Kasumi-1 (cell line): ENCODE measurements at places on chromosomes 4 and X.

- DNase-seq, result no peak
Measured at GRCh38 chrX:25925946-25926345, 212.2 kb upstream of the MAGEB18 start.

- DNase-seq, result no peak
Measured at GRCh38 chrX:14694611-14695010, 165.3 kb downstream of the GLRA2 start.

DNA sequence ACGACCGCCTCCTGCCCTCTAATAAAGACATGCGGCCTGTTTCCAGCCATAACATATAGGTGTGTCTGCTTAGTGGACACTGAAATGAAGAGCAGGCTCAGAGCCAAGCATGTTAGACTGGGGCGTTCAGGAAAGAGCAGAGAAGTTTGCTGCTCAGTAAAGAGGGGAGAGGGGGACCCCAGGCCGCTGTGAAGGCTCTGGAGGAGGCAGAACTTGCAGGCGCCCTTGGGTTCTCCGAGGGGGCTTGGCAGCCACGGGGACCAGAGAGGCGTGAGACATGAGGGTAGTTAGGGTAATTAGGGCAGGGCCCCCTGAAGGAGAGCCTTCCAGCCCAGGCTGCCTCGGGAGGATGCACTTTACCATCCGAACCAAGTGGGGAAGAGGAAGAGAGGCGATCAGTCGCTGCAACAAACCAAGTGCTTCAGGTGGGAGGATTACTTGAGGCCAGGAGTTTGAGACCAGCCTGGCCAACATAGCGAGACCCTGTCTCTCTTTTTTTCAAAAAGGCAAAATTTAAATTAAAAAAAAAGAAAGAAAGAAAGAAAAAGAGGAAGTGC, 46.6 kb upstream of the CDKN2AIP start:
- DNase-seq, result no peak

GRCh38 chrX:42776195-42776594, 1.8 kb downstream of the PPP1R2C start:
- peak; percentile 29 for DNase-seq

DNA sequence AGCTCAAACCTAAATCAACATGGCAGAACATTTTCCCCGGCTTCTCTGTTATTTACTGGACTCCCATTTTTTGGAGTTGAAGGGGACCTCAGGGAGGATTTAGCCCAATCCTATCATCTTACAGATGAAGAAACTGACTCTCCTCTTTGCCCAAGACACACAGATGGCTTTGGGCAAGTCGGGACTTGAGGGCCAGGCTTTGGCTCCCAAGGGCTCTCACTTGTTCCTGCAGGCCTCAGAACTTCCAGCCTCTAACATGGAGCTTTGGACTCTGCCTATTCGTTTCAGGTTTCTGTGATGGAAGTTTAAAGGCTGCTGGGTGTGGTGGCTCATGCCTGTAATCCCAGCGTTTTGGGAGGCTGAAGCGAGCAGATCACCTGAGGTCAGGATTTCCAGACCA, 59.5 kb downstream of the RHOH start:
- DNase-seq, result no peak

GRCh38 chrX:120305531-120306141, 5.6 kb downstream of the TMEM255A start:
- DNase-seq, result no peak

- DNase-seq, result no peak
Measured at GRCh38 chrX:146264763-146265375, 447.2 kb downstream of the SLITRK2 start.

DNA sequence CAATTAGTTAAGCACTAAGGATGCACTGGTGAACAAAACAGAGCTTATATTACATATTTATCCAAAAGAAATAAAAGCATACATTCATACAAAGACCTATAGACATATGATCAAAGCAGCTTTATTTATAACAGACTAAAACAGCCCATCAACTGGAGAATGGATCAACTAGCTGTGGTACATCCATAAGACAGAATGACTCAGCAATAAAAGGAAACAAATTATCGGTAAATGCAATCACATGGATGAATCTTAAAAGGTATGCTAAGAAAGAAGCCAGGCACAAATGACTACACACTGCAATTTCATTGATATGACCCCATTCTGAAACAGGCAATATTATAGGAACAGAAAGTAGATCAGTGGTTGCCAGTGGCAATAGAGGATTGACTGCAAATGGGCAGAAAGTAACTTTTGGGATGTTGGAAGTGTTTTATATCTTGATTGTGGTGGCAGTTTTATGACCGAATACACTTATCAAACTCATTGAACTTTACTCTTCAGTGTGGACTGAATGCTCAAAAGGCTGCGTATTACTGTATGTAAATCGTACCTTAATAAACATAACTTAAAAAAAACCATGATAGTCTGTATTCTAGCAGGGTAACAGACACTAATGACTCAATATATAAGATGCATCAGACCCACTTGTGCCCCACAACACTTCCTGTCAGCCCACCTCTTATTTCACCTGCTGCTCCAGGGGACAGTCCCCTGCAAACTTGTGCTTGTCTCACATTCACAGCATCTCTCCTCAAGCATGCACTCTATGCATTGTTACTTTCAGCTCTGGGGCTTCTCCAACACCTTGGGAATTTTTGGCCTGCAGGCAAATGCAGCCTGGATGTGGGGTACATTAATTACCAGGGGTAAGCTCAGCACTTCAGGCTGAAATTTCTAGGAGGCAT, 59.1 kb downstream of the MID1IP1 start:
- no peak for DNase-seq

DNA sequence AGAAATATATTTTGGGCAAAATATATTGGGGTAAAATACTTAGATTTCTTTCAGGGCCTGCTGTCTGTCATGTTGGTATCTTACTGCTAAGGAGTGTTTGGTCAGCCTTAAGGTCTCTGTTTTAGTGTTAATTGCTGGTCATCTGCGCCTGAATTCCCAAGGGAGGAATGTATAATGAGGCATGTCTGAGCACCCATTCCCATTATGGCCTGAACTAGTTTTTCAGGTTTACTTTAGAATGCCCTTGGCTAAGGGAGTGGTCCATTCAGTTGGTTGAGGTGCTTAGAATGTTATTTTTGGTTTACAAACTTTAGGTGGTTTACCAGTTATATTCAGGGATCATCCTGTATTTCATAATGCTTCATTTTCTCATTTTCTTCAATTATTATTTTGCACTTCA, 125.9 kb downstream of the CFAP299 start:
- DNase-seq, result no peak

DNA sequence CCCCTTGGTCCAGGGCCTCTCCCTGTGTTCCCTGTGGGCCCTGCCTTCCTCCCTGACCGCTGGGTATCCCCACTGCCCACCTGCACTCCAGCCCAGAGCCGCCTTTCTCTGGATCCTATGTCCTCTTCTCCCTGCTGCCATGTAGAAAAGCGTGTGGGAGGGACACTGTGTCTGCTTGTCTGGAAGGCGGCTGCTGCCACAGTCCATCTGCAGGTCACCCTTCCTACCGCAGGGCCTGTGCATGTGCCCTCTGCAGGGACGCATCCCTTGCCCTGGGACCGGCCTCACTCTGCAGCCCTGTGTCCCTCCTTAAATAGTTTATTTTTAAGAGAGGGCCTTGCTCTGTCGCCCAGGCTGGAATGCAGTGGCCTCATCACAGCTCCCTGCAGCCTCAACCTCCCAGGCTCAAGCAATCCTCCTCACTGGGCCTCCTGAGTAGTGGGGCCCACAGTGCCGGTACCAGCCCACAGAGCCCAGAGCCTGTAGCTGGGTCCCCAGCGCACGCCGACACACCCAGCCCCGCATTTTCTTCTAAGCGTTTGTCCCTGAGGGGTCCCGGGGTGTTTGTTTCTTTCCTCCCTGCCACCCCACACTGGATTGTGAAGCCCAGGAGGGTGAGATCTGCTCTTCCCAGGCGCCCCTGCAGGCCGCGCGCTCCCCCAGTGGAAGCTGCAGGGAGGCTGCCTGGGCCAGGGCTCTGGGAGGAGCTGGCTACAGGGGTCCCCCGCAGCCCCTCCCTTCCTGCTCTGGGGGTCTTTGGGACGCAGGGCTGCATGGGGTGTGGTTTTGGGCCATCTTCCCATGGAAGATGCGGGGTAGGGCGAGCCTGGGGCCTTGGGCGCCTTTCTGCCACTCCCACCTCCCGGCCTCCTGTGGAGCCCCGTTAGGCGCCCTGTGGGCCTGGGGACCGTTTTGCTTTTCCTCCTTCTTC, 12.8 kb upstream of the NAT8L start:
- no peak for DNase-seq

DNA sequence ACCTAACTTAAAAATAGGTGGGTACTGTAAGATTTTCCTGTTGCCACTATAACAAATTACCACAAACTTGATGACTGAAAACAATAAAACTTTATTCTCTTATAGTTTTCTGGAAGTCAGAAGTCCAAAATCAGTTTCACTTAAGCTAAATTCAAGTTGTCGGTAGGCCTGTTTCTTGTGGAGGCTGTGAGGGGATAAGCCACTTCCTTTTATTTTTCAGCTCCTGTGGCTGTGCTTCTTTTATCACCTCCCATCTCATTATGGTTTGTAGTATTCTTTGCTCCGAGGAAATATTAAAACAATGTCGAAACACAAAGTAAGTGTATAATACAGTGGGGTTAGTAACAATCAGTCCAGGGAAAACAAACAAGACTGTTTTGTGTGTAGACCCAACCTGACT, 610.5 kb upstream of the TECRL start:
- peak; percentile 15 for DNase-seq

- DNase-seq, result no peak
Measured at GRCh38 chr4:1568855-1569460, 115.2 kb downstream of the FAM53A start.

GRCh38 chr4:1008840-1009541, 2.4 kb upstream of the FGFRL1 start:
- DNase-seq, result no peak

DNA sequence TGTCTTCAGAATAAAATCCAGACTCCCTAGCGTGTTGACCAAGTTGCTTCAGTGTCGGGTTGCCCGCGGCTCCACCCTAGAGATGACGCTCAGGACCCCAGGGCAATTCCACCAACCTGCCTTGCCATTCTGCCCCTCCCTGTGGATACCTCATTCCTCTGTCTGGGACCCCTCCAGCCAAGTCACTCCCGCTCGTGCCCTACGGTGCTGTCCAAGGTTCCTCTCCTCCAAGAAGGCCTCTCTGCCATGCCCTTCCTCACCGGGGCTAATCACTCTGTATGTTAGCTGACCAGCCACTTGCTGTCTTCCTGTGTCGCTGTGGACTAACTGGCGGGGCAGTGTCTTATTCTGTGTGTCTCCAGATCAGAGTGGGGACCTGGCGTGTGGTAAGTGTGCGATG, 46.6 kb downstream of the TENM3 start:
- no peak for DNase-seq

- DNase-seq, result no peak
Measured at GRCh38 chrX:16526003-16526402, 124.0 kb upstream of the S100G start.

- DNase-seq, result no peak
Measured at GRCh38 chr4:141177171-141177570, 43.5 kb upstream of the ZNF330 start.

GRCh38 chr4:168569066-168569930, 72.4 kb downstream of the PALLD start:
- DNase-seq, result no peak

GRCh38 chr4:136651278-136651667, 881.0 kb downstream of the PCDH18 start:
- DNase-seq, result no peak

- no peak for DNase-seq
Measured at GRCh38 chr4:144185086-144185485, 44.6 kb upstream of the GYPA start.

- no peak for DNase-seq
Measured at GRCh38 chr4:46277165-46277951, 112.6 kb downstream of the GABRA2 start.

- DNase-seq, result no peak
Measured at GRCh38 chr4:71698141-71698540, 85.7 kb downstream of the GC start.

- no peak for DNase-seq
Measured at GRCh38 chr4:175656649-175657048, 155.4 kb downstream of the GPM6A start.

- DNase-seq, result no peak
Measured at GRCh38 chr4:110395421-110395820, 80.5 kb upstream of the ENPEP start.

- DNase-seq, result no peak
Measured at GRCh38 chrX:139640259-139640658, 67.7 kb downstream of the MCF2 start.

DNA sequence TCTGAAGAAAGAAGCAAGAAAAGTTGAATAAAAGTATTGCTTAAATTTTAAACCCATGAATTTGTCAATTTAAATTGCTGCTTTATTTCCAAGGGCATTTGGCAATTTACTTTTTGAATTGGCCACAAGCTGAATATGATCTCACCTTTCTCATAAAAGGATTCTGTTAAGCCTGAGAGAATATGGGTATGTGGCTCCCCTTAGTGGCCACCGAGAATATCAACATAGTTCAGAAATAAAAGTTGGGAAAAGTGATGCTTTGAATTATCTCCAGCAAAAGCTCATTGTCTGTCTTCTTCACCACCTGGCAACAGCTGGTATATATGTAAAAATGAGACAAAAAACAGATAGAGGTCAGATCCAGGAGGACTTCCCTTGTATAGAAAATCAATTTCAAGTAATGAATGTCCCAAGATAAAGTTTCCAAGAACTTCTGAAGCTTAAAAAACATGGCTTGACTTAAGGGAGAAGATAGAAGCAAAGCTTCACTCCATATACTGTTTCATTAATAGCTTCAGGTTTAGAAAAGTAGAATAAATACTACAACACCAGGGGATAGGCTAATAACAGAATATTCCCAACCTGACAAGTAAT, 290.7 kb upstream of the FAM241A start:
- peak; percentile 78 for DNase-seq

GRCh38 chr4:156830351-156830750, 141.2 kb downstream of the PDGFC start:
- no peak for DNase-seq

DNA sequence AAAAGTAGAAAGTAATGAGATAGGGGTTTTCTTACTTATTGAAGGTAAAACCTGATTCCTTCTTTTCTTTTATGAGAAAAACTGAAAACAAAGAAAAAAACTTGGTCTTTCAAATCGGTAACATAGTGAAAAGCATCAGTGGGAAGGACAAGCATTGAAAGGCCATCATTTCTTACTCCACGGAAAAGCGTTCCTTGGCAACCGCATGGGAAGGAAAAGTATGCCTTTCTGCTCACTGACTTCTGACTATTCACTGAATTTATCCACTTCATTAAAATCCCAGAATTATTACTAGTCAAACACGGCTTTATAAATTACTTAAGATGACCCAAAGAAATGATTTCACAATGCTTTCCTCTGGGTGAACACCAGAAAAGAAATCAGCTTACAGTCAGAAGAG, 646.7 kb downstream of the TLL1 start:
- DNase-seq, result no peak

DNA sequence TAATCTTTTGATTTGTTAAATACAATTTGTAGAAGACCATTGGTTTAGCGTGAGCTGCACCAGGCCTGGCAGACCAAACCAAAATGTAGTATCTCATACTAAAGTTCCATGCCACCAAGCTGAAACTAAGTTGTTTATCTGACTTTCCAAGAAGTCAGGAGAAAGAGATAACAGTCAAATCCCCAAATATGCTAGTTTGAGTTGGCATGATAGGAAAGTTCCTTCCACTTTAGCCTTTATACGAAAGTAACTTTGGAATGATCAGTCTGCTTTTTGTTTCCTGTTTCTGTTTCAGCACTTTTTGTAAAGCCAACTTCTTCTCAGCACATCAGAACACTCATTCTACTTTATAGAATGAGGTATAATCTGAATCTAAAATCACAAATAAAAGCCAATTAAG, 449.2 kb downstream of the GRXCR1 start:
- no peak for DNase-seq
